ENCODE measurements at places on chromosomes 5 and 9. TPM values are rescaled to one million over a fixed set of nuclear protein-coding genes. Genes with fewer than 3 reads are reported as not detected.
A peak's percentile ranks its signal among the peaks of the same experiment; 100 is the strongest.

The MCIDAS gene
- not detected for total RNA-seq

The INSL4 gene
- total RNA-seq = not detected

The NLN gene
- total RNA-seq = 1.4 TPM

The FAM153A gene
- total RNA-seq = 31.8 TPM

The GABRA6 gene
- not detected for total RNA-seq

The PRR7 gene
- total RNA-seq = 21.8 TPM

The IL5 gene
- total RNA-seq = not detected

The SMIM33 gene
- 0.54 TPM for total RNA-seq

The SLC36A3 gene
- total RNA-seq = not detected

The JAKMIP2 gene
- 2.9 TPM for total RNA-seq

The FGD3 gene
- 188 TPM for total RNA-seq

- DNase-seq = no peak
Observed at GRCh38 chr5:83653669-83654068, 67.0 kb downstream of the HAPLN1 start.

DNA sequence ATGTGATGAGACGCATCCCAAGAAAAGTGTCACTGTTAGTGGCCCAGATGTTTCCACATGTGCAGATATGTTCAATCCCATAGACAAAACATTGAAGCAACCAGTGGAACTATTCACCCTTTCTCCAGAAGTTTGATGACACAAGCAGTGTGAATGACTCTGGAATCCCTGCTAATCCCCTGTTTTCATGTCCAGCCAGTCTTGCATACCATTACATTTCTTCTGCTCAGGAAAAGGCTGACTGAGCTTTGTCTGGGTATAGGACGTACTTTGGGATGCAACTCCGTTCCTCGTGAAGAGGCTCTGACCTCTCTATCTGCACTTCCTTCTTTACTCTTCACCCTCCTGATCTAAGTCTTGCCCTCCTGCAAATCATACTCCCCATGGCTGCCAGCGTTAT, 172.4 kb downstream of the NTRK2 start:
- no peak for DNase-seq

DNA sequence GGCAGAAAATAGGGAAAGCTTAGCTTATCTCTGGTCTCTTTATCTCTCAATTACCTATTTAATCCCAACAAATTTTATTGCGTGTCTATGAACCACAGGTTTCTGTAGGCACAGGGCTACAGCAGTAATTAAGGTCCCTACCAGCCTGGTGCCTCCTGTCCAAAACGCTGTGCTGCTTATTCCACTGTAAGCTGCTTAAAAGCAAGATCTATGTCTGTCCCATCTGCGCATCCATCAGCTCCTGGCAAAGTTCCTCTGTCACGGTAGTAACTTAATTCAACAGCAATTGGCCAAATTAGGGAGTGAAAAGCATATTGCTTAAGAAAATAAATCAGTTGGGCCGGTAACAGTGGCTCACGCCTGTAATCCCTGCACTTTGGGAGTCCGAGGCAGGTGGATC, 235.8 kb upstream of the VLDLR start:
- DNase-seq = no peak

DNA sequence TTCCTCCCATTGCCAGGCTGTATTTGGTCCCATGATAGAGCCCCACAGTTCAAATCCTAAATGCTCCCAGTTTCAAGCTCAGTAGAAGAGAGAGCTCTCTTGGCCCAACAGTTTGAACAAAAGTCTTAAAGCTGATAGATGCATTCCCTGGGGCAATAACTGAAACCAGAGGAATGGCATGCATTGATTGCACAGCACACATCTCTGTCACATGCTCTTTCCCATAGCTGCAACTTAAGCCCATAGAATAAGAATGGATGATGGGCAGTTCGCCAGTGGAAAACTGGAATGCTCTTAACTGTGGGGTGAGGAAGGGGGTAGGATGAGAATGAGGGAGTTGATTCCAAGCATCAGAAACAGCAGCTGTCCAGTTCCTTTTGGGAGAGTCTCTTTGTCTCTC, 1942.4 kb upstream of the WWC1 start:
- DNase-seq = no peak

DNA sequence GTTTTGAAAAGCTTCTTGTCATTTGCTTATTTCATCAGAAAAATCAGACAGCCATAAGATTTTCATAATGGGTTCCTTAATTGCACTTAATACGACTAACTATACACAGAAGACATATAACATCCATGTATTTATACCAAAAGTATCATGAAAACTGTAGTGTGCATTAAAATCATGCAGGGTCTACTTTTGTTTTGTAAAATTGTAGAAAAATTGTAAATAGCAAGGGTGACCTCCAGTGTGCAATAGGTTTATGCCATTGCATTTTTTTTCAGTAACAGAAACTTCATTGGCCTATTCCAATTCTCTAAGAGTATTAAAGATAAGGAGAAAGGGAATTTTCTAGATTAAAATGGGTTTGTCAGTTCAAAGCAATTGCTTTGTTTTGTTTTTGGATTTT, 307.6 kb downstream of the KIAA0825 start:
- no peak for DNase-seq

DNA sequence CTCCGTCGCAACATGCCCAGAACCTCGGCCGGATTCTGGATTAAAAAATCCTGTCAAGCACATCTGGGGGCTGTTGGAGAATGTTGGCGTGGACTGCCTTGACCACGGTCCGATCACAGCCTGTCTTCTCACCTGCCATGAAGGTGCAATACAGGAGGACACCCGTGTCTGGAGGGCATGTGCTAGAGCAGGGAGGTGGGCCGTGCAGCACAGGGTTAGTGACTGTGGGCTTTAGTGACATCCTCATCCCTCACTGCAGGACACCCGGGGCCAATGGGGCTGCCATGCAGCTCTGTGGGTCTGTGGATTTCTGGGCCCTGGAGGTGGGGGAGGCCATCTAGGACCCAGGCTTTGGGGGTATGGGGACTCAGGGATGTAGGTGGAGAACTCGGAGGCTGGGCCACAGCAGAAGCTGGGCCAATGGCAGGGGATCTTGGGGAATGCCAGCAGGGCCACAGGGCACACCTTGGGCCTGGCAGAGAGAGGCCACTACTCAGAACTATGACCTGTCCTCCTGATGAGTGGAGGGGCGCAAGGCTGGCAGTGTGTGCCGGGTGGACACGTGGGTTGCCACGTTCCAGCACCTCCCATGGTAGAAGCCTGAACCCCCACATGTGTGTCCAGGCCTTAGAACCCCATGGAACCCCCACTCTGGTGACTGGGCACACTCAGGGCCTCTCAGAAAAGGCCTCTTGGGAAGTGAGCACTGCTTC, 23.3 kb downstream of the ZDHHC11B start:
- DNase-seq = no peak

DNA sequence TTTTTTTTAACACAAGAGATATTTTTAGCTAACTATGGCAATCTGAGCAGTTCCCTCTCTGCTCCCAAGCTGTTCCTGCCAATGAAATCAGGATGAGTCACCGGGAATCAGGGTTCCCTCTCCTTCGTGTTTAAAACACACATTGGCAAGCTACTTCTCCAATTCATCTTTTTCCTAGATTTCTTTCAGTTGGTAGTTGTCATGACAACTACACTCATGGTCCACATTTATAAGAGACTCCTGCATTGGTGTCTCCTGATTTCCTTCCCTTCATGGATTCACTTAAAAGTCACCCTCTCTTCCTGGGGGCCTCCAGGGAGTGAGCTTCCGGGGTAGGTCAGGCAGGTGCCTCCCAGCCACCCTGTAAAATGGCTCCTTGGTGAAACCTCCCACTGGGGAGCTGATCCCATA, 72.3 kb upstream of the NIPAL4 start:
- DNase-seq = no peak

- peak; percentile 57 for DNase-seq
Observed at GRCh38 chr9:6584881-6585597, 60.5 kb downstream of the GLDC start.

- DNase-seq = no peak
Observed at GRCh38 chr5:76602094-76602726, 21.0 kb downstream of the F2RL2 start.

DNA sequence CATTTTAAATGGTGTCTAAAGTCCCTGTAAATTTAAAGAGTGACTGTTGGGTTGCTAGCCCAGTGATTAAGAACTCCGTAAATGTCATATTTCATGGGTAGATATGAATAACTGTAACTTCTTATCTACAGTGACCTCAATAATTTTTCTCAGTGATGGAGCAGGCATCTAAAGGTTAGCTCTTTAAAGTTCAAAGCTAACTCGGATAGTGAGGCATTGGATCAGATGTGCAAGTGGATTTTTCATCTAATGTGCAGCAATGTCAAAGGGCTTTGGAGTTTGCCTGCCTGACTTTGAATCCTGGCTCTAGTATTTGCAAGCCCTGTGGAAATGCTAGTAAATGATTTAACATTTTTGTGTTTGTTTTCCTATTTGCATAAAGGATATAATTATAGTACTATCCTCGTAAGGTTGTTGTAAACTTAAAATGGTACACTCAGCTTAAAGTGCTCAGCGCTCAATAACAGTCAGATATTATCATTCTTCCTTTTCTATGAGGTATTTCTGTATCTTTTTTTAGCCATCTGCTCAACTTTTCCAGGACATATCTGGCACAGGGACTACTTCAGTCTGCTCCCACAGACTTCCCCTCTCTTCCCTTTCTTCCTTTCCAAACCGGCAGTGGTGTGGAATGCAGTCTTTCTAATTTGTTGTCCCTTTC, 163.7 kb upstream of the ELL2 start:
- DNase-seq = no peak

- no peak for DNase-seq
Observed at GRCh38 chr9:127769929-127770582, 8.4 kb downstream of the SH2D3C start.

DNA sequence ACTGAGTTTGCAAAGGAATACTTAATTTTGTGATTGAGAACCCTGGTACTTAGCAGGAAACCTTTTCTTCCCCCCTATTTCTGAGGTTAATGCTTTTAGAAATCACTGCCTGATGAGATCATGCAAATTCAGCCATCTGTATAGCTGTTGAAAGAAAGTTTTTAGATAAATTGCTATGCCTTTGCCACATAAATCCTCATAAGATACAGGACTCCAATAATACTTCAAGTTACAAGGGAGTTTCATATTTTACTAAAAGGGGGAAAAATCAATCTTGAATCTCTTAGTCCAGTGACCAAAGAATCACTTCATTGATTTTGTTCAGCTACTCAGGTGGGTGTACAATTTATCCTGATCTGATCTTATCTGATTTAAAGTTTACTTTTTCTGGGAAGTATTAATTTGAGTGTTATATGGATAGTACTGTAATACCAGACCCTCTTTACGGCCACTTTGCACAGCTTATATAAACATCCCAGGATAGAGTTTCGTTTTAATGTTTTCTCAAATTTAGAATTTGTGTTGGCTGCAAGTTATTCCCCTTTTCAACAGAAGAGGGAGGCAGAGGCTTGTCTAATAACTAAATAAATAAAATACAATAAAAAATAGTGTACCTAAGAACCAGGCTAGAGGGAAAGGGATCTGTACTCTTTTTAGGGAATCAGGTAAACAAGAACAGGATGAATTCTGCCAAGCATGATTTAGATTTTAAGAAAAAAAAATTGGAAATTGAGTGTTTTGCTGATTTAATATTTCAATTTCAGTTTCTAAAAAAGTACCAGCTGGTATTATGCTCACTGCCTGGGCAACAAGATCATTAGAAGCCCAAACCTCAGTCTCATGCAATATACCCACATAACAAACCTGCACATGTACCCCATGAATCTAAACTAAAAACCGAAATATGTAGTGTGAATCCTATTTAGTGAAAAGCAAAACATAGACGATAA, 69.1 kb downstream of the PSAT1 start:
- DNase-seq = no peak

DNA sequence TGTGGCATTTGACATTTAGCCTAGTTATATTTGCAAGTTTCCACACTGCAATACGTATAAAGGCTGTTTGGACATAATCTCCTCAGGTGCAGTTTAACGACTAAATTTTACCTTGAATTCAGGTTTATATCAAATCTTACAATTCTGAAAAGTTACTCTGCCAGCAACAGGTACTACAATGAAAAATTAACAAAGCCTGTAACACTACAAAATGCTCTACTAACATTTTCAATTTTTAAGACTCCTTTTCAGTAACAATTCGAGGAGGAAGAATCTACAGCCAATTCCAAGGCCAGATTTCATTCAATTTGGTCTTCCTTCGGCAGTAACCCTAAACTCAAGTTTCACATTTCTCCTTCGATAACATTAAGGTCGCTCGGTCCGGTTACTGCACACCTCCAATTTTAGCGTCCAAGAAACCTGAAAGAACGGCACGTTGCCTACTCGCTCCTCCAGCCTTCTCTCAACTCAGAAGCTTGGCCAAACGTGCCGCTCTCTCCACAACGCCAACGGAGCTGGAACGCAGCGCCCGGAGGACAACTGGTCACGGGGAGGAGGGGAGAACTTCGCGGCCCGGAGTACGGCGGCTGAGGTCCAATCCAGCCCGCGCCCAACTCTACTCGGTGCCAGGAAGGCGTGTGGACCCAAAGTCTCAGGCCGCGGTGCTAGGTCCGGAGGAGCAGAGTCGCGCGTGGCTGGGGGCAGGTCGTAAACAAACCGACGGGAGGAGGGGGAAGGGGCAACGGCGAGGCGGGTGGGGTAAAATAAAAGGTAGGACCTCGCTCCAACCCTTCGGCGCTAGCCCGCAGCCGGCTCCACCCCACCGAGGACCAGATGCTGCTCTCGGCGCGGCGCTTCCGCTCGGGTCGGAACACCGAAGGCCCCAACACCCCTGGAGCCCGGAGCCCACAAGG, 681 bp downstream of the FNIP1 start:
- peak; percentile 38 for DNase-seq

DNA sequence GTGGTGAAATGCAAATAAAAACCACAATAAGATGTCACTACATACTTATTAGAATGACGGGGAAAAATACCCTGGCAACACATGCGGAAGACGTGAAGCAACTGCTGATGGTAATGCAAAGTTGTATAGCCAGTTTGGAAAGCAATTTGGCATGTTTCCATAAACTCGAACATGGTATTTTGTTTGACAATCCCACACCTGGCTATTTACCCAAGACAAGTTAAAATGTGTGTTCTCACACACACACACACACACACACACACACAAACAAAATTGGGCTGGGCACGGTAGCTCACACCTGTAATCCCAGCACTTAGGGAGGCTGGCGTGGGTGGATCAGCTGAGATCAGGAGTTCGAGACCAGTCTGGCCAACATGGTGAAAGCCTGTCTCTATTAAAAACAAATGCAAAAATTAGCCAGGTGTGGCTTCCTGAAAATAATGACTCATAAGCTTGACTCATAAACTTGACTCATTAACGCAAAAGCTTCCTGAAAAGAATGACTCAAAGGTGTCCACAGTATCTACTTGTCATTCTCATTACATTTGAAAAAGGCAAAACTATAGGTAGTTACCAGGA, 456.5 kb downstream of the CDH18 start:
- DNase-seq = no peak

DNA sequence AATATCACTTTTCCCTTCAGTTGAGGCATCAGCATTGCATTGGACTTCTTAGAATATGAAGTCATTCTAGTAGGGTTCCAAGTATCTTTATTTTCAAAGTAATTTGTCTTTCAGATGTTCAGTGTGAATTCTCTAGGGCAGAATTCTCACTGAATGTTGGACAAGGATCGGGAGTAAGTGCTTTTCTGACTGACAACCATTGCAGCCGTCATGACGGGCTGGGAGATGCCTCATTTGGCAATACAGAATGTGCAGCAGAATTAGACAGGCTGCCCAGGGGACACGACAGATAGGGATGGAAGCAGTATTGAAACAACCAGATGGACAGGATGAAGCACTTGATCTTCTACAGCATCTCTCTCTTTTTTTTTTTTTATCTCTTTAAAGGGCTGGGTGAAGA, 129.0 kb downstream of the ICE1 start:
- DNase-seq = no peak

Measured in CD4-positive, CD25-positive, alpha-beta regulatory T cell (primary cell).